ENCODE measurements at places on chromosomes 4 and X. TPM values are rescaled to one million over a fixed set of nuclear protein-coding genes. Genes with fewer than 3 reads are reported as not detected.

The NAA11 gene
- total RNA-seq = not detected

The GPR34 gene
- total RNA-seq = 1.3 TPM

The ABCG2 gene
- total RNA-seq = 4.4 TPM

The NLGN3 gene
- 1.3 TPM for total RNA-seq

The NPY2R gene
- total RNA-seq = not detected

The PPEF1 gene
- not detected for total RNA-seq

The MAGEA12 gene
- total RNA-seq = not detected

The STATH gene
- total RNA-seq = not detected

DNA sequence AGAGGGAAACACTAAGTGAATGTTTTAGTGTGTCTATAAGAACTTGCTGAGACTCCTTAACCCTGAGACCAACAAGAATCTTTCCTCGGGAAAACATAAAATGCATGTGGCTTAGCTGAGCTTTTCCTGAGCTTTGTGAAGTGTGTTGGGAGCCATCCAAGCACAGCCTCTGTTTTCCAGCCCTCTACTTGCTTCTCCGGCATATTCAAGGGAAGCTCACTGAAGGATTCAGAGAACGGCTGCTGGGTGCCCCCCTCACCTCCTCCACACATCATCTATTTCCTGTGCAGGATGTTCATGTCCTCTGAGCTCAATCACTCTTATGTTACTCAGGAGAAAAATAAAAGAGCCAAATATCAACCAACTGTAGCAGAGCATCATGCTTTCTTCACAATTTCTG is 492.1 kb downstream of the IL15 start:
- no peak for DNase-seq

GRCh38 chr4:111178231-111178630 is 555.4 kb upstream of the PITX2 start:
- no peak for DNase-seq

GRCh38 chrX:139905051-139905450 is 27.8 kb downstream of the ATP11C start:
- no peak for DNase-seq

GRCh38 chrX:124555036-124555595 is 208.8 kb downstream of the SH2D1A start:
- DNase-seq = no peak

- DNase-seq = no peak
Observed at GRCh38 chr4:5750946-5751665, 40.1 kb downstream of the EVC start.

DNA sequence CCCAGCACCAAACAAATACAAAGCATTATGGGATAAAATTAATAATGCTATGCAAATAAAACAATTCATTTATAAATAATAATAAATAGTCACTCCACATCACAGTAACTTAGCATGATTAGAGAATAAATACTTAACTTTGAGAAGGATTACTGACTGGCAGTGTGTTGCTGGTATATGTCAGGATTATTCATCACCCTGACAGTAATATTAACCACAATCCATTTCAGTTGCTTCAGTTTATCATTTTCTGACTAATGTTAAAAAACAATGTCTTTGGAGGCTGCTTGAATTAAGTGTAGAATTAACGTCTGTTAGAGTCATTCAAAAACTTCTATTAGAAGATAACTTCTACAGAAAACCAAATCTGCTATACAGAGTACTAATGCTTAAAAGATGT is 124.1 kb upstream of the MAB21L2 start:
- no peak for DNase-seq

- DNase-seq = no peak
Observed at GRCh38 chrX:54496517-54496852, 451 bp upstream of the FGD1 start.

DNA sequence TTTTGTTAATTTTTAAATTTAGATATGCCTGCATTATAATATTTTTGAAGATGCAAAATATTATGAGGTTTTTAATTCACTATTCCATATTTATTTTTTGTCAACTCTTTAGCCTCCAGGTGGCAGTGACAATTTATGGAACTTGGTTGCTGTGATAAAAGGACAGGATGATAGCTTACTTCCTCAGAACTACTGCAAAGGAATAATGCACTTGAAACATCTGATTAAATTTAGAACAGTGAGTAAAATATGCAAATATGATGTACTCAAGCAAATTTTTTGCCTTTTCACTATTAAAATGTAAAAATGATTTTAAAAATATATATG is 45.1 kb downstream of the SPATA4 start:
- DNase-seq = no peak

GRCh38 chr4:172657081-172657480 is 511.5 kb upstream of the GALNT7 start:
- DNase-seq = no peak

DNA sequence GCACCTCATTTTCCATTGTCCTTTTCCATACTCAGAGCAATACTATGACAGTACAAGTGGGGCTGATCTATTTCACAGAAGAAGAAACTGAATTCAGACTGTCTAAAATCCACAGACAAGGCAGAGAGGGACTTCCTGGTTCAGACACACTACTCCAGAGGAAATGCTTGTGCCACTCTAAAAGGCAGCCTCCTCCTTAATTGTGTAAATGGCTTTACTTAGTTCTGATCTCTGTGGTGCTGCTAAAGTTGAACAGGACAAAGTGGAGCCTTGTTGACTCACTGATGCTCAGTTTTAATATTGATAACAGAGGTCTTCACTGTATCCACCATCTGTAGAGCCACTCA is 122.4 kb downstream of the KIT start:
- DNase-seq = no peak

GRCh38 chr4:47837094-47837907 is 566 bp downstream of the CORIN start:
- peak; percentile 62 for DNase-seq

- DNase-seq = no peak
Observed at GRCh38 chrX:44143061-44143602, 169.9 kb upstream of the NDP start.

- no peak for DNase-seq
Observed at GRCh38 chr4:48570646-48571220, 80.7 kb downstream of the ZAR1 start.

DNA sequence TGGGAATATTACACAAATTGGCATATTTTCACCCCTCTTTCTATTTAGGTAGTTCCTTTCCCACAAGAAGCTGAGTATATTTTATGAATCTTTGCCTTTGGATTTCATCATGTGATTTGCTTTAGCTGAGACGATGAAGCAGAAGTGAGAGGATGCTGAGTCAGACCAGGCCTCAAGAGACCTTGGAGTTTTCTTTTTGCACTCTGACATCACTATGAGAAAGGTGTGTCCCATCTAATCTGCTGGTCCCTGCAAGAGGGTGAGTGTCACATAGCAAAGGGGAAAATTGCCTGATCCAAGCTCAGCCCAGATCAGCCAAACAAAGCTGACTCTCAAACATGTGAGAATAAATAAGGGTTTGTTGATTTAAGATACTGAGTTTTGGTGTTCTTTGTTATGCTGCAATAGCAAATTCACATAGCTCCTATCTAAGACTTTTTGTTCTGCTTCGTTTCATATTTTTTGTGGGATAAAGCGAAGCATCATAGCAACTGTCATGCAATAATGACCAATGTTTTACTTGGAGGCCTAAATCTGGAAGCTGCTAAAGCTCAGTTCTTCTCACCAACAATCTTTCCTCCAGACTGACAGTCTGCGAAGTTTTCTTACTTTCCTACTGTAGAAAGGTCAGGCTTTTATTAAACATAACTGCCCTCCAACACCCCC is 176.9 kb downstream of the PDHA2 start:
- DNase-seq = no peak

- no peak for DNase-seq
Observed at GRCh38 chr4:17296921-17297890, 214.7 kb downstream of the QDPR start.

DNA sequence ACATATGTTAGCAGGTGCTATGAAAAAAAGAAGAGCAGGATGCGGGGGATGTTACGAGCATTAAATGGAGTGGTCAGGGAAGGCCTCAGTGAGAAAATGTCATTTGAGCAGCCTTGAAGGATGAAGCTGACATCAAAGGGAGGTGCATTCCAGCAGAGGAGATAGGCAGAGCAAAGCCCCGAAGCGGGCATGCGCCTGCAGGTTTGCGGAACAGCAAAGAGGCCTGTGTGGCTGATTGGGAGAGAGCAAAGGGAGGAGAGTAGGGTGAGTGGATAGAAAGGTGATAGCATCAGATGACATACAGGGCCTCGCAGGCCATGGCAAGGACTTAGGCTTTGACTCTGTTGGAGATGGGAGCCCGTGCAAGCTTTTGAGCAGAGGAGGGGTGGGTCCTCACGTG is 95.4 kb upstream of the GPR50 start:
- no peak for DNase-seq

- no peak for DNase-seq
Observed at GRCh38 chrX:105462186-105462585, 241.7 kb upstream of the TEX13A start.

GRCh38 chr4:65600656-65601055 is 69.6 kb downstream of the EPHA5 start:
- DNase-seq = no peak

- DNase-seq = no peak
Observed at GRCh38 chr4:20832826-20833225, 132.6 kb downstream of the PACRGL start.

DNA sequence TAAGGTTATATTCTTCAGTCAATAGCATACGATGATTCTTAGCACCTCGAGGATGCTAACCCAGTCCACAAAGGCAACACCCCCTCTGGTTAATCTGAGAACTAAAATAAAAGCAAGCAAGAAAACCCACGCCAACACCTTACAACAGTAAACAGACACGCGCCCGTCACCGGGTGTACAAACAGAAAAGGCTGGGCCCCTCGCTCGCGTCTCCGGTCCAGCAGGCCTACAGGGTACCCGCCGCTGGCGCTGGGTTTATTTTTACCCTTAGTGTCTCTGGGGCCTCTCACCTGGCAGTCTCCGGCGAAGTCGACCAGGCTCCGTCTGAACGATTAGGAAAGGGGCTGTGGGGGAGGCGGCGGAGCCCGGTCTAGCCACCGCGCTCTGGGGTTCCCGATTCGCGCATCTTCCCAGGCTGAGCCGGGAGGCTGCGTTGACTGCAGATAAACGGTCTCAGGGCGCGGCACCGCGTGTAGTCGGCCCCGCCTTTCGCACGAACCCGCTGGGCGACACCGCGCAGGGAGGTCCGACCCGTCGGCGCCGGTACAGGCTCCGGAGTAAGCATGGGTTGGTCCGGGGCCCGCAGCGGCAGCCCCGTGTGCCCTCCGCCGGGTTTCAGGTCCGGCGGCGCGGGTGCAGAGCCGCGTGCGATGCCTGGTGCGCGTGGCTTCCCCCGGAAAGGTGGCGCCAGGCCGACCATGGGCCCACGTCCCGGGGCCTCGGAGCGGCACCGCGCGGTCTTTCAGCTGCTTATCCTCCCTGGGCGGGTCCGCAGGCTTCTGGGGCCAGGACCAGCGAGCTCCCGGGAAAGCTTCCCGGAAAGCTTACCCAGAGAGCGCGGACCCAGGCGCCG is 441 bp downstream of the SLC9B2 start:
- peak; percentile 76 for DNase-seq

- no peak for DNase-seq
Observed at GRCh38 chr4:6824071-6824470, 41.5 kb downstream of the KIAA0232 start.

DNA sequence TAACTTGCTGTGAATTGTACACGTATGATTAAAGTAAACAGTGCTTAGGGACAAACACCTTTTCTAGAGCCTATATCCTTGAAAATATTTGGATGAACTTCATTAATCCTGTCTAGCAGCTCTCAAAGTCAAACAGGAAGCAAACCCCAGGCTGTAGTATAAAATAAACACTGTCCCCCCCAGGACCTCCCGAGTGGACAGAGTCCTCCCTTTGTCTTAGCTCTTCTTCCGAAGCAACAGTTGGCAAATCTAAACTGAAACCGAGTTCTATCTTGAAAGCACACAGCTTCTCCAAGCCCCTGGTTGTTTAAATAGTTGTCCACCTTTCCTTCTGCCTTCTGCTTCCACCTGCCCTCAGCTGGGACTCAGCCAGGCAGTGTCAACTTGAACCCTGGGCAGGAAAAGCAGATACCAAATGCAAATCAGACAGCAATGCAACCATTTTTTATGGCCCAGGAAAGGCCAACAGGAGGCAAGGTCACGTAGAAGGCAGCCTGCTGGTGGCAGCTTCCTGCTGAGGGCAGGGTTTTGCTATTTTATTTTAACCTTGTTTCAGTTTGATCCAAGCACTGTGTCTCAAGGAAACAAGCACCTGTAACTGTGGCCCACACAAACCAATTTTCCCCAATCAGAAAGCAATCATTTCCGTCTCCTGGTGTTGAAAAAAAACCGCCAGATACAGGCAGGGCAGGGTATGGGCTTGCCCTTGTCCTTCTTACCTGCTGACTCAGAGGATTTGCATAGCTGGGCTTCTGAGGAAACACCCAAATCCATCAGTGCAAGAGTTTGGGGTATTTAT is 110.3 kb upstream of the KIT start:
- no peak for DNase-seq

DNA sequence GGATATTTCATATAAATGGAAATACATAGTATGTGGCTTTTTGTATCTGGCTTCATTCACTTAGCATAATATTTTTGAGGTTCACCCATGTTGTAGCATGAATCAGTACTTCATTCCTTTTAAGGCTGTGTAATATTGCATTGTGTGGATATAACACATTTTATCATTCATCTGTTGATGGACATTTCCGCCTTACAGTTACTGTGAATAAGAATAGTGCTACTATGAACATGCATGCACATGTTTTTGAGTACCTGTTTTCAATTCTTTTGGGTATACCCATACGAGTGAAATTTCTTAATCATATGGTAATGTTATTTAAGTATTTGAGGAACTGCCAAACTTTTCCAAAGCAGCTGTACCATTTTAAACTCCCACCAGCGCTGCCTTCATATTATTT is 539.6 kb upstream of the DIPK2B start:
- no peak for DNase-seq

DNA sequence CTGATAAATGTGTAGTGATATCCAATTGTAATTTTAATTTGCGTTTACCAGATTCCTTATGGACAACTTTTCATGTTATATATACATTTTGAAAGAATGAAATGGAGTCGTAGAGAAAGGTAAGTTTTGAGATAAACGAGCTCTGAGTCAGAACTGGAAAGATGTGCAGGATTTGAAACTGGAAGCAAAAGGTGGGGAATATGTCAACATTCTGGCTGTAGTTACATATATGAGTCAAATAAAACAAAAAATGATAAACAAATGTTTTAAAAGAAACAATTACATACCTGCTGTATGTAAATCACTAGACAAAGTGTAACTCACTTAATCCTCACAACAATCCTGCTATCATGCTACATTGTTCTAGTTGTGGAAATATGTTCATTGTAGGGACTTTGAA is 84.0 kb downstream of the LPAR4 start:
- no peak for DNase-seq

GRCh38 chr4:70721747-70722146 is at the start of gene RUFY3:
TSS of gene RUFY3 (plus strand) at chr4:70721964. CDS start at chr4:70722574, 610 bp downstream.
- no peak for DNase-seq

DNA sequence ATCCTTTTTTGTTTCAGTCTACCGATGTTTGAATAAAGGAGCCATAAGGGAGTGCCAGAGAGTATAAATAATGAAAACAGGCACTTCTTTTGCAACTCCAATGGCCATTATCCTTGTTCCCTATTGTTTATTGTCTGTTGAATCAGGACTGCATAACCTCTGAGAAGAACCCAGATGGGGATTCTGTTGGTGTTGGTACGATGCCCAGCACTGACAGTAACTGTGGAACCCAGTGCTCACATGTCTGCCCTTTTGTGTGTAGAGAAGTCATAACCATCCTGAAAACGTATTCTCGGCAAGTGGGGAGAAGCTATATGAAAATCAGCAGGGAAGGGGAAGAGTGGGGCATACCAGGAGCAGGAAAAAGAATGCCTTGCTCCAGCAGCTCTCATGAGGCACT is 195.1 kb upstream of the EDNRA start:
- DNase-seq = no peak

- DNase-seq = no peak
Observed at GRCh38 chr4:140609548-140610425, 41.0 kb upstream of the UCP1 start.

All from activated CD8-positive, alpha-beta memory T cell treated with anti-CD3 and anti-CD28 coated beads, Interleukin-2, amount 10 ng/mL, durations not matched to agents 7 days and 5 days (primary cell).